Activated CD8-positive, alpha-beta memory T cell treated with anti-CD3 and anti-CD28 coated beads for 1 hour (primary cell): ENCODE measurements at places on chromosomes 2 and 18.

DNA sequence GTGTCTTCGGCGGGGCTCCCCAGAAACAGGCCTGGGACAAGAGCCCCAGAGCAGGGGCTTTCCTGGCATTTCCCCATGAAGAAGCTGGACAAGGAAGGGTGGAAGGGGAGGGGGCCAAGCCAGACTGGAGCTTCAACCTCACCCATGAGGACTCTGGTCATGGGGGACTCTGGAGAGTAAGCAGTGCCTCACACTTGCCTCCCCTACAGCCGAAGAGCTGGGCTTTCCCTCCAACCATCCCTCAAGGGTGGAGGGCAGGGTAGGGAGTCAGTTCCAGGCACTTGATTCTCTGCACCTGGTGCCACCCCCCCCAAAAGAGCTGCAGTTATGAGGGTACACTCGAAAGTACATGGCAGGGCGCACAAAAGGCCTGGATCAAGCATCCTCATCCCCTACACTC lies 246.6 kb downstream of the TFCP2L1 start:
- DNase-seq = no peak

- no peak for DNase-seq
Measured at GRCh38 chr2:118492335-118492734, 355.1 kb downstream of the EN1 start.

DNA sequence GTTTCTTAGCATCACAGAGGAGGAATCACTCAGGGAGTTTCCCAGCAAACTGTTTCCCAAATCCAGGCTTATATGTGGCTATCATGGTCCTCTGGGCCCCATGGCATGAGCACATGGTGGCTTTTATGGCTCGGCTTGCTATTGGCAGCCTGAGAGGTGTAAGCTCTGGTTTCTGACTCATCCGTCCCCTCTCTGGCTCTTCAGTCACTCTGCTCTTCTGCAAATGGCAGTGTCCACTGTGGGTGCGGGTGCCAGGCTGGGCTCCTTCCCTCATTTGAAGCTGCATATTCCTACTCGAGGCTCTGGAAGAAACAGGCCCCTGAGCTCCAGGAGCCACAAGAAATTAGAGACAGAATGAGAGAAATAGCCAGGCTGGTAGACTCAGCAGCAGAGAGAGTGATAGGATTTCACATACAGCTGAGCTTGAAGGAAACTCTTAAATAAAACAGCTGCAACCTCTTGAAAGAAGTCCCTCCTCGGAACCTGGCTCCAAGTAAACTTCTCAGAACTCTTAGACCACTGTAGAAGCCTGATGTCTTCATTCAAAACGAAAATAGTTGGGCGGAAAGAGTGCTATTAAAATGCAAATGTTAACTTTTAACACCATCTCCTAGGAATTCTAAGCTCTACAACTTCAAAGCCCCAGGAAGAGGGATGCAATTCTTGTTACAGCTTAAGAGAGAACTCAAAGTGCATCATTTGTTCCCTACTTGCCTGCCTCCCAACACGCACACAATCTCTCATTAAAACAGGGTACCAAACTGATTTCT lies 212.6 kb upstream of the SP5 start:
- DNase-seq = no peak

- DNase-seq = no peak
Measured at GRCh38 chr2:200380091-200380561, 73.6 kb downstream of the SPATS2L start.

GRCh38 chr18:10928011-10928771 lies 221.2 kb downstream of the PIEZO2 start:
- DNase-seq = no peak

DNA sequence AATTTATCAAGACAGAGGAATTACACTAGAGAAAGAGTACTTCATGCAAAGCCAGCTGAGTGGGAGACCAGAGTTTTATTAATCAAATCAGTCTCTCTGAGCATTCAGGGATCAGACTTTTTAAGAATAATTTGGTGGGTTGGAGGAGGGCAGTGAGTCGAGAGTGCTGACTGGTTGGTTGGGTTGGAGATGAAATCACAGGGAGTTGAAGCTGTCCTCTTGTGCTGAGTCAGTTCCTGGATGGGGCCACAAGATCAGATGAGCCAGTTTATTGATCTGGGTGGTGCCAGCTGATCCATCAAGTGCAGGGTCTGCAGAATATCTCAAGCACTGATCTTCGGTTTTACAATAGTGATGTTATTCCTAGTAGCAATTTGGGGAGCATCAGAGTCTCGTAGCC lies 21.4 kb upstream of the PDCL3 start:
- DNase-seq = no peak

DNA sequence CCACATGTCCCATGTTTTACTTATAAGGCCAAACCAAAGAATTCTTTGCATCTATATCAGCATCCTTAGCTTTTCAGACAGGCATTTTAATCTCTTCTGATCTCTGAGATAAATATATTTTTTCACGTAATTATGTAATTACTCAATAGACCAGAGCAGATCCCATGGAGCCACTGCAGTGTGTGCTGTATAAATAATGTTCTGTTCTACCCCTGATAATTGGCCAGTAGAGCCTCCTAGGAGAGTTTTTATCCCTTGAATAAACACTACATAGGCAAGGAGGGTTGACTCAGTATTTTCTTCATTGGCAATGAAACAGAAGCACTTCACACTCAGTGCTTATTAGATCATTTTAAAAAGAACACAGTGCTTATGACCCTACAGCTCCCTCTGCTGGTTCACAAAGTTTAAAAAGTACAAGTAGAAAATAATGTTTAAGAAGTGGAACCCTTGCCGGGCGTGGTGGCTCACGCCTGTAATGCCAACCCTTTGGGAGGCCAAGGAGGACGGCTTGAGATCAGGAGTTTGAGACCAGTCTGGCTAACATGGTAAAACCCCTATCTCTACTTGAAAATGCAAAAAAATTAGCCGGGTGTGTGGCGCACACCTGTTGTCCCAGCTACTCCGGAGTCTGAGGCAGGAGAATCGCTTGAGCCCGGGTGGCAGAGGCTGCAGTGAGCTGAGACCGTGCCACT lies 91.9 kb downstream of the PPP1R1C start:
- no peak for DNase-seq

DNA sequence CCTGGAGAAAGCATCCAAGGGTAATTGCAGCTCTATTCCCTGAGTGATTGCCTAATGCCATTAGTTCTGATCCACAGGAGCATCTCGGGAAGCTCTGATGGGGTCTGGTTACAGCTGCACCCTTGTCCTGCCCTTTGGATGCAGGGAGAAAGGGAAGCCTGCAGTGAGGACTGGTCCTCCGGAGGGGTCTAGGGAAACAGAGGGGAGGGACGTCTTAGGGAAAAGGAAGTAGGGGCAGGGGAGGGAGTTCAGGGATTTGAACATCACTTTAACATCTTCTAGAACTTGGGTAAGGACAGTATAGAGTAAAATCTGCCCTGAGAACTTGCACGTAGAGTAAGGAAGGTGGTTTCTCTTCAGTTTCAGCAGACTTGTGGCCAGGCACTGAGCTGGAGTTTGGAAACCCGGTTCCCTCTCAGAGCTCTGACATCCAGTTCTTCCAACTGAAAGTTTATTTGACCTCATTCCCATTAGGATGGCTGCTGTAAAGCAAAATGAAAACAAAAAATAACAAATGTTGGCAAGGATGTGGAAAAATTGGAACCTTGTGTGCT lies 20.5 kb downstream of the ONECUT2 start:
- DNase-seq = no peak

DNA sequence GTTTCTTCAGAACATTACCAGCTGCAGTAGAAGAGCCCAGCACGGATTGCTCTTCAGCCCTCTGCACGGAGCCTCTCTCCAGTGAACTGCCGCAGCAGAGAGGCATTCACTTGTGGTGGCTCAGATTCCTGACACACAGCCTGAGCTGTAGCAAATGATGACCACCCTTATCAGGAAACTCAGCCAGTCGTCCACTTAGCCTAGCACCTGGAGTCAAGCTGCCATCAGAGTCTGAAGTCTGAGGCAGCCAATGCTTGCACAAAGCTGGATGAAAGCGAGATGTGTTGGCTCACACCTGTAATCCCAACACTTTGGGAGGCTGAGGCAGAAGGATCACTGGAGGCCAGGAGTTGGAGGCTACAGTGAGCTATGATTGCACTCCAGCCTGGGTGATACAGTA lies 11.7 kb upstream of the SAG start:
- DNase-seq = no peak

DNA sequence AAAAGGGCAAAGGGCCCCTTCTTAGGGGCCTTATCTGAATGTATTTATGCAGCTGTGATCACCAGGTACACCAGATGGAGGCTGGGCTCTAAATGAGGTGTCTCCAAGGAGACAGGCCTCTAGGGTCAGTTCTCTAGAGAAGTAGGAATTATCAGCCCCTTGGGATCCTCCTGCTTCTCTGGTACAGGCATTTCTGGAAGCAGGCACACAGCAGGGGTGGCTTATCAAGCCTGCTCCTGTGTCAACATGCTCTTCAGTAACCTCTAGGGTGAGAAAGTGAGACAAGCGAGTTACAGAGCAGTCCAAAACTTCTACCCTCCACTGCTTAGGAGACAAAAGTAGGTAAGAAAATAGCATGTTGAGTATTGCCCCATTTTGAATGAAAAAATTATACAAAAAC lies 13.8 kb downstream of the TPGS2 start:
- DNase-seq = no peak

DNA sequence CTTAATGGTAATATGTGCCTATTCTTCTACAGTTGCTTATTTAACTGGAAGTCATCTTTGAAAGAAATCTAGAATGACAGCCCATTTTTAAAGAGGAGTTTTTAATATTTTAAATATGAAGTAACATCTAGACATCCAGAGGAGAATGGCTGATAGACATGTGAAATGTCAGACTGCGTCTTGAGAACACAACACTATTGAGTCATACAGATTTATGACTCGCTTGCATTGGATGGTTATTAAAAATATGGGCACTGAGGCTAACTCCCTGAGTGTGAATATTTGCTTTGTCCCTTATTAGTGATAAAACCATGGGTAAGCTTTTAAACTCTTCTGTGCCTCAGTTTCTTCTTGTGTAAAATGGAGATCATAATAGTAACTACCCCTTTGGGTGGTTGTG lies 22.9 kb downstream of the TDRD15 start:
- DNase-seq = no peak

GRCh38 chr2:225502971-225503370 lies 103.5 kb downstream of the NYAP2 start:
- no peak for DNase-seq

- no peak for DNase-seq
Measured at GRCh38 chr2:28934769-28935168, 40.3 kb downstream of the WDR43 start.

- DNase-seq = no peak
Measured at GRCh38 chr2:219056176-219056895, 4.4 kb downstream of the IHH start.

DNA sequence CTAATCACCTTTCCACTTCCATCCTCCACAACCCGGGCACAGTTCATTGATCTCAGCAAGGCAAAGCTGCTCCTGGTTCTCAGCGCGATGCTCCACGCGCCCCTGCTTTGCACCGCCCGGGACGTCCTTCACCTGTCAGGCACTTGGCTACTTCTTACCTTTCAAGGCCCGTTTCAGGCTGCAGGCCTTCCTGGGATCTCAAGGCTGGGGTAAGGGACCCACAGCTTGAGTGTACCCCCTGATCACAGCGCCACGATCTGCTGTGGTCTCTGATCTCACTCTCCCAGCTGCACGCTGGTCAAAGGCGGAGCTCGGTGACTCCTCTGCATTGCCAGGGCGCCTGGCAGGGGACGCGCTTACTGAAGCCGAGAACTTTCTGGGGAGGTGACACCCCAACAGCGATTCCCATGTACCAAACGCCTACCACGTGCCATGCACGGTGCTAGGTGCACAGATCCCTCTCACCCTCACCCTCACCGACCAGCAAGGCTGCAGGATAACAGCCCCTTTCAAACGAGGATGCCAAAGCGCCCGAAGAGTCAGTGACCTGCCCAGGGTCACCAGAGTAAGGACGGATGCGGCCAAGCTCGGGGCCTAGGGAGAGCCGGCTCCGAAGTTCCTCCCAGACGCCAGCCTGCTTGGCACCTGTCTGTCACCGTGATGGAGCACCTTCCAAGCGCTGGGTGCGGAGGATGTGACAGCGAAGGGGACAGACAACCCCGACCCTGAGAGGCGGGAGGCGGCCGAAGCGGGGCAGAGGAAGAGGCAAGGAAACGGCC lies 818 bp downstream of the ITGB1BP1 start:
- peak; percentile 25 for DNase-seq

DNA sequence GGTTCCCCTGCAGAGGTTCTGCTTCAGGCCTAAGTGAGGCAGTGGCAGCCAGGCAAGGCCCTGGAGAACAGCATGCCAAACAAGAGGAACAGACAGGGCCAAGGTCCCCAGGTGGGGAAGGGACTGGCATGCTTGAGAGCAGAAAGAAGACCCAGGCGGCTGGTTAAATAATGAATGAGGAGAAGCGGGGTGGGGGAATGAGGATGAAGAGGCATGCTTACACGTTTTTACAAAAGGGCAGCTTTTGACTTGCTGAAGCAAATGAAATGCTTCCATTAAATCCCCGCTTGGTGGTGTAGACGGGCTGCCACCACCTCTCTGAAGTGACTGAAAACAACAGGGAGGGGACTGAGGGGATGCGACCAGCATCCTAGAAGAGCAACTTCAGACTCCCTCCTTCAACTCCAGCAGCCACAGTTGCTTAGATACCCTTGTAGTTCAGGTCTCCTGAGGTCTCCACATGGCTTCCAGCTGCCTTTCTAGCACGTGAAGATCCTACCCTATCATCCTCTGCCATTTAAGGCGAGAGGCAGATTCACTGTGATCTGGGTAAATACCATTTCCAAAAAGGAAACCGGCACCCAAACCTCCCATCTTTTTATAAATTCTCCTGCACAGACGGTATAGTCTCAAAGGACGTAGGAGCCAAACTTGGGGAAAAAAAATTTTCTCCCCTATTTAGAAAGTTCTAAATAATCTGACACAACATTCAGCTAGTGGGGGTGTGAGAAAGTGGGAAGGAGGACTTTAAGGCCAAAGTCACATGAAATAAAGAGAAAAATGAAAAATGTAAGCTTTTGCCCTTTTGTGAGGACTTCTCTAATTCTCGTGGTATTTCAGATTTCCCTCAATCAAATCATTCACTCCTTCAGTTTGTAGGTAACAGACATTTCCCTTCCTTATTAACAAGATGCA lies 65.6 kb downstream of the CACNB4 start:
- no peak for DNase-seq

DNA sequence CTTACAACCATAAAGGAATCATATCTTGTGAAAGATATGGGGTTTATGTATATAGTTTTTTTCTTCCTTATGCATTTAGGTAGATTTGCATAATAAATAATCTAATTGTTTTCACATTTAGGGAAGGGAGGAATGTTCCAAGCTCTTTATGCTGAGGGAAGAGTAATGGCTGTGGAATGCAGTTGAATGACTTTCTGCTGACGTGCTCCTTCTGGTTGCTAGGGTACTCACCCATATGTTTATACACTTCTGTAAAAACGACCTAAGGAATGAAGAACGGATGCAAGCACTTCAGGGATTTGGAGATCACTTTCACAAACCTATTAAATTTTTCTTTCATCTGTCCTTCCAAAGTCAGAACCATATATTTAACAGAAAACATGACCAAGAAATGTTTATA lies 29.2 kb upstream of the PPP4R1 start:
- no peak for DNase-seq

DNA sequence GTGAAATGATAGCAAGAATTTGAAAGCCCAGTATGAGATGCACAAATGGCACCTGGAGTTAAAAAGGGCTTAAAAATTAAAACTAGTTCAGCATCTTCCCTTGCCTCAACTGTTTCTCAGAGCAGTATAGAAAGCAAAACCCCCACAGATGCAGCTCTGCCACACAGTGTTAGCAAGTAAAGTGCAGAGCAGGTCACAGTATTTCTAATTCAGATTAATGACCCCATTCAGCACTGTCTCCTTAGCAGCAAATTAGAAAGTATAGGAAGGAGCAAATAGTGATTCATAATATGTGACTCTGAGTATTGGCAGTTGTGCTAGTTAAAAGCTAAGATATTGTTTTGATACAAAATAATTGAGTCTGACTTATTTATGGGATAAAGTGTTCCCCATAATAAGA lies 73.8 kb upstream of the CCDC85A start:
- no peak for DNase-seq
